ENCODE measurements at places on chromosomes 2 and 18.

- no peak for DNase-seq
Measured at GRCh38 chr2:97739020-97739892, 25.9 kb downstream of the ZAP70 start.

- no peak for DNase-seq
Measured at GRCh38 chr2:98573426-98573825, 34.9 kb downstream of the COA5 start.

GRCh38 chr18:46843372-46843771 lies 73.9 kb downstream of the PIAS2 start:
- no peak for DNase-seq

GRCh38 chr18:56186319-56186718 lies 452.1 kb downstream of the TXNL1 start:
- no peak for DNase-seq

DNA sequence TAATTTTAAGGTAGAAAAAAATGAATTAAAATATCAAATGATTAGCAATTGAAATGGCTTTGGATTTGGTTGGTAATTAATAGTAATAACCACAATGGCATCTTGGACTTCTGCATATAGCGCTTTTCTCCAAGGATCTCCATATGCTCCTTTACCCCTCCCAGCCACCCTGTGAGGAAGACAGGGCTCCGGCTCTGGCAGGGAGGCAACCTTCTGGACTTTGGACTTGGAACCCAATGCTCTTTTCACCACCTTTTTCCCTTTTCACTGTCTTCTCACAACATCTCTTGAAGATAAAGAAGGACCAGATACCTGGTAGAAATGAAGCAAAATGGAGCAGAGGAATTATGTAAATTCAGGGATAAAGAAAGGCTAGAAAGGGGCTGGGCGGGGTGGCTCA lies 23.8 kb upstream of the SERTAD2 start:
- DNase-seq, result no peak

GRCh38 chr2:27223416-27223815 lies 6.2 kb downstream of the CAD start:
- no peak for DNase-seq

- no peak for DNase-seq
Measured at GRCh38 chr18:71136487-71136886, 847.6 kb downstream of the SOCS6 start.

DNA sequence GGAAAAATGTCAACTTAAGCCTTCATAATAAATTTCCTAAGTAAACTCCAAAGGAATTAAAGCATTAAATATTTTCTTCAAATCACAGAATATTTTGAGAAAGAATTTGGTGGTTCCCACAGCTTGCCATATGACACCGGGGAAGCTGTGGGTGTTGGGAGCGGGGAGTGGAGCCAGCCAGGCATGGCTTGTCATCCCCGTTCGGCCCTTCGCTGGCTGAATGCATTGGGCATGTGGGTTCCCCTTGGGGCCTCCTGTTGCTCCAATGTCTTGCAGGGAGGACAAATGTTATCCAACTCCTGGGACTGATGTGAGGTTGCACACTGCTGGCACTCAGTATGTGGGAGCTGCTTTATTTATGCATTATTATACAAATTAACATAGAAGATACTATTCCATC lies 18.6 kb downstream of the NGEF start:
- no peak for DNase-seq

DNA sequence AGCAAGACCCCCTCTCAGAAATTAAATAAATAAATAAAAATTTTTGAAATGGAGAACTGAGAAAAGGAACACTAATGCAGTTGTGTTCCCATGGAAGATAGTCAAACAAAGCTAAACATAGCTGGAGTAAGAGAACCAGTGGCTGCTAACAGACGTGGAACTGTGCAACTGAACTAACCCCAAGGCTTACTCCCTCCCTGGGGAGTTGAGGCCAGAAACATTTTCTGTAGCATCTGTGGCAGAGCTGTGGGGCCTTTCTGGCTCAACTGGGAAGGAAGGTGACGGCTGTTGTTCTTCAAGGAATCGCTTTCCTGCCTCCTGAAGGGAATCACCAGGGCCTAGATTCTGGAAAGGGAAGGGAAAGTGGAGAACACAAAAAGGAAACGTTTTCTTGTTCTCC lies 53.9 kb upstream of the B3GNT2 start:
- DNase-seq, result no peak

DNA sequence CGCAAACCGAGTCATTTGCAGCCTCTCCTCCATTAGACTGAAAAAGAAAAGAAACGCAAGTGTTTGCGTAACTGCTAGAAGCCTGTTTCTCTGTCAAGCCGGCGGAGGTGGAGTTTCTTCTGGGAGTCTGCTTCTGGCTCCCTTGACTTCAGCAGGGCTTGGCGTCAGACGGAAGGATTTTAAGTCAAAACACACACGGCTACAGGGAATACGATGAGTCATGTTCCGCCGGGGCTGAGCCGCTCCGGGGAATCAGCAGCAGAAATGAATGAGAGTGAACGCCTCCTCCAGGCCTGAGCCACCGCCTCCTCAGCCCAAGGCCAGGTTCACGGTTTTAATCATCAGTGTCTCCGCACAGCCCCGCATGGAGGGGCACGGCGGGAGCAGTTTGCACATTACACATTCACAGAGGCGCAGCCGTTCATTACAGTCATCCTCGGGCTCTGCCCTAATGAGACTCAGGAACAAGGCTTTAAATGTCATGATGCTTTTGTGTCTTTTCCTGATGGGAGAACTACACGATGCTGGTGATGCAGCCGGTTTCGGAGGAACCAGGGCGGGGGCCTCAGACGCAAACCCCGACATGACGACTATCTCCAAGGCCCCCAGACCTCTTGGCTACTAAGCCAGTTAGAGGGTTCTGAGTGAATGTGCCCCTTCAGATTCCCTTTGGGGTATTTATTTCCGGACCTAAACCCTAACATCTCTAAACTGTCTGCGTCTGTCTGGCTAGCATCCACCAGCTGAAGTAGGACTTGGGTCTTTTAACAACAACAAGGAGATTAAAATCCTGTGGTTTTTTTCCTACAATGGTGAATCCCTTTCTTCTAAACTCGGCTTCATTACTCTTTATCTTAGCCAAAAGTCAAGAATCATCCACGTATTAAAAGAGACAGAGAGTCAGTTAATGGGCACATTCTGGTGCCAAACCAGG lies 11.1 kb upstream of the SCG2 start:
- DNase-seq, result no peak

DNA sequence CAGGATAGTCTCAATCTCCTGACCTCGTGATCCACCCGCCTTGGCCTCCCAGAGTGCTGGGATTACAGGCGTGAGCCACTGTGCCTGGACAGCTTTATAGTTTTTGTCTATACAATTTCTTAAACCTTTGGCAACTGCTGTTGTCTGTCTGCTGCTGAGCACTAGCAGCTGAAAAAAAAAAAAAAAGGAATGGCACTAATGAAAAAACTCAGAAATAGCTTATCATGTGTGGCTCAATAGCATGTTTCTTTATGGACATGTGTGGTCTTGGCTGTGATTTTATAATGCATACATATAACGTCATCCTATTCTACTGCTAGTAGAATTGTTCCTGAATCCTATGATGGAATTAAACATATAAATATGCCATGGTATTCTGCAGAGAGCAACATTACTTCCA lies 231.2 kb downstream of the TPGS2 start:
- DNase-seq, result no peak
